ENCODE measurements at places on chromosomes 4 and X.

- no peak for DNase-seq
Measured at GRCh38 chr4:47525154-47525819, 40.2 kb downstream of the ATP10D start.

- DNase-seq = no peak
Measured at GRCh38 chrX:15983034-15983433, 128.4 kb upstream of the AP1S2 start.

GRCh38 chrX:42714981-42715700 is 62.8 kb downstream of the PPP1R2C start:
- DNase-seq = peak; percentile 8

DNA sequence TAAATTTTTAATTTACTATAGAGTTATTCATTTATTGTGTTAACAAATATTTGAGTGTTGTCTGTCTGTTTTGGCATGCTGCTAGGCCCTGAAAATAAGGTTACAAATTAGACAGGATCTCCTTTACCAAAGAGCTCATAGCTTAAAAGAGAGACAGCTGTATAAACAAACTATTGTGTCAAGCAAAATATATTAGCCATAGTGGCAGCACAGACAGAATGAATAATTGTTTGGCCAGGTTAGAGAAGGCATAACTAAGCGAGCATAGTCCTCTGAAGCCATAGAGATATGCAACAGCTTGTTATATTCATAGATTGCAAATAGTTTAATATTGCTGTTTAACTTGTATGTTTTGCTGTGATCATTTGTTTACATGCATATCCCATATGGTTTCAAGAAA is 66.7 kb upstream of the NDUFC1 start:
- no peak for DNase-seq

- DNase-seq = no peak
Measured at GRCh38 chrX:30144971-30145731, 70.2 kb upstream of the MAGEB2 start.

DNA sequence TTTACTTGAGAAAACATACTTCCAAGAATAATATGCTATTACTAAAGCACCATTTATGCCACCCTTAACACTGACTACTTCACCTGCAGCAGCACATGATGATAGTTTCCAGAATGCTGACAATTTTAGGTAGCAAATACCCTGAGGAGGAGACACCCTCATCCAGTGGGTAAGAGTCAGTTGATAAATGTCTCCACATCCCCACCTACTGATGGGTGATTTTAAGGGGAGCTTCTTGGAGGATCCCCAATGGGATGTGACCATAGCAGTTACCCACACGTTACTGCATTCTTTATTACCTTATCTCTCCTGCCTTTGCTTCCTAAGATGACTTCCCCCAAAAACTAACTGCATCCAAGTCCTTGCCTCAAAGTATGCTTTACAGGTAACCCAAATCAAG is 131.2 kb upstream of the SMARCAD1 start:
- no peak for DNase-seq

- no peak for DNase-seq
Measured at GRCh38 chr4:118154649-118155048, 120.4 kb downstream of the NDST3 start.

DNA sequence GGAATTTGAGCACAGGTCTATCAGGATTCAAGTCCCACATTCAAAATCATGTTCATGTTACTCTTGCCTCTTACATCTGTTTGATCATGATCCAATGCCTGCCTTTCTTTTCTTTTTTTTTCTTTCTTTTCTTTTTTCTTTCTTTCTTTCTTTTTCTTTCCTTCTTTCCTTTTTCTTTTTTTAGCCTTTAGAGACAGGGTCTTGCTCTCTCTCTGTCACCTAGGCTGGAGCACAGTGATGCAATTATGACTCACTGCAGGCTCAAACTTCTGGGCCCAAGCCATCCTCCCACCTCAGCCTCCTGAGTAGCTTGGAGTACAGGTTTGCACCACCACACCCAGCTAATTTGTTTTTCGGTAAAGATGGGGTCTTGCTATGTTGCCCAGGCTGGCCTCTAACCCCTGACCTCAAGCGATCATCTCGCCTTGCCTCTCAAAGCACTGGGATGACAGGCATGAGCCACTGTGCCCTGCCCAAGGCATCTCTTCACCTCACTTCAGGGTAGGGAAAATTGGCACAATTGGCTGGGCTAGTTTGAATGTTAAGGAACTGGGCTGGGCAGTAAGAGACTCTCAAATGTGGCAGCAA is 359.2 kb downstream of the FBXW7 start:
- no peak for DNase-seq

DNA sequence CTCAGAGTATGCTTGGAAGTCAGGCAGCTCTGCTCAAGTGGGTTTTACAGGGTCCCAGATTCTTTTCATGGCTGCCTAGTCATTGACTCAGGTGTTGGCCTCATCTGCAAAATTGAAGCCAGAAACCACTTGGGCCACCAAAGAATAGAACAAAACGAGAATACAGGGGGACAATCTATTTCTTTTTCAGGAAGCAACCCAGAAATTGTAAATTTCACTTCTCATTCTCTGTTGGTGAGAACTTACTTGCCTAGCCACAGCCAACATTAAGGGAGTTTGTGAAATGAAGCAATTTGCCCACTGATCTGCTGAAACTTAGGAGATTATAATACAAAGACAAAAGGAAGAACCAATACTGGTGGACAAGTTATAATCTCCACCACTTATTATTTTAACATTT is 8.6 kb upstream of the TKTL2 start:
- DNase-seq = no peak

DNA sequence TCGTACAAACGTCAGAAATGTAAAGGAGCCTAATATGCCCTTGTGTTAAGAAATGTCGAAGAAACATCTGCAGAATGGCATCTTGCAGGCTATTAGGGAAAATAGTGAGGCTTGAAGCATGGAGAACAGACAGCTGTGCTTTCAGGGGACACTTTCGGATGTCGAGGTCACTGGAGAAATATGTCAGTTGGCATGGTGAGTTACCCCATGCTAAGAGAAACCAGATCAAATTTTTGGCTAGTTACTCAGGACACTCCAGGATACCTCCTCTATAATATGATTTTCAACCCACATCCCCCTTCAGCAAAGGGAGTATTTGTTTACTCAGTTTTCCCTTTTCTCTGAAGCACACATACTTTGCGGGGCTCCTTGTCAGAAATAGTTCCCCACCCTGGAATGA is 171.4 kb downstream of the GPC3 start:
- DNase-seq = no peak

DNA sequence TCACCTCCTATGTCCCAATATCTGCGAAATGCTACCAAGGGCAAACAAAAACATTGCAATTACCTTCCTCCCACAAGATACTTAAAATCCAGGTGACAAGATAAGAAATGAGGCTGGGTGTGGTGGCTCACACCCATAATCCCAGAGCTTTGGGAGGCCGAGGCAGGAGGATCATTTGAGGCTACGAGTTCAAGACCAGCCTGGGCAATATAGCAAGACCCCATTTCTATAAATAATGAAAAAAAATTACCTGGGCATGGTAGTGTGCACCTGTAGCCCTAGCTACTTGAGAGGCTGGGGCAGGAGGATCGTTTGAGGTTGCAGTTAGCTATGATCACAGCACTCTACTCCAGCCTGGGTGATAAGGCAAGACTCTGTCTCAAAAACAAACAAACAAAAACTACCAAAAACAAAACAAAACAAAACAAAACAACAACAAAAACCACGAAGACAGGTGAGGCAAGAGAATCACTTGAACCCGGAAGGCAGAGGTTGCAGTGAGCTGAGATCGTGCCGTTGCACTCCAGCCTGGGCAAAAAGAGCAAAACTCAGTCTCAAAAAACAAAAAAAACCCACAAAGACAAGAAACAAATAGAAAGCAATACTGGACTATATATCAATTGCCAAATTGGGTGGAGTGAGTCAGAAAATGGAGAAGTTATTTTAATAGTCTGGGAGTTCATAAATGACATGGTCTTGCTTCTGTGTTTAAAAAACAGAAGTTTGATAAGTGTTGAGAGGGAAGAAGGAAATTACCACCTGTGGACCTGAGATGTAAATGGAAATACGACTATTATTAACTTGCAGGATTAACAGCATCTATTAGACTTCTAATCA is 176.5 kb downstream of the FBXW7 start:
- no peak for DNase-seq

DNA sequence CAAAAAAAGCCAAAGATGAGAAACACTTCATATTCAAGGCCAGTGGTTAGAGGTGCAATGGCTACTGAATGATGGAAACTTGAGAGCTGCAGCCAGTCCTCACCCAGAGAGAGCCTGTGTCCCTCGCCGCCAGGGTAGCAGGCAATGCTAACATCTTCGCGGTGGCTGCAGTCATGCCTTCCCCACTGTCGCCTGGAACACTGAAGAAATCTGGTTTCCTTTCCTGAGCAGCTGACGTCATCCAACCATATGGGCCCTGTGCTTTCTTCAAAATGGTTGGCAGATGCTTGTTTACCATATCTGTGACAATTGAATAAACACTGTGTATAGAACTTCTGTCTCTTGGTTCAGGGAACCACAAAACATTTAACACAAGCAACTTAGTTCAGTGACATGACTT is 39.7 kb downstream of the PRSS12 start:
- no peak for DNase-seq

- DNase-seq = no peak
Measured at GRCh38 chr4:127307996-127308395, 324.8 kb upstream of the INTU start.

DNA sequence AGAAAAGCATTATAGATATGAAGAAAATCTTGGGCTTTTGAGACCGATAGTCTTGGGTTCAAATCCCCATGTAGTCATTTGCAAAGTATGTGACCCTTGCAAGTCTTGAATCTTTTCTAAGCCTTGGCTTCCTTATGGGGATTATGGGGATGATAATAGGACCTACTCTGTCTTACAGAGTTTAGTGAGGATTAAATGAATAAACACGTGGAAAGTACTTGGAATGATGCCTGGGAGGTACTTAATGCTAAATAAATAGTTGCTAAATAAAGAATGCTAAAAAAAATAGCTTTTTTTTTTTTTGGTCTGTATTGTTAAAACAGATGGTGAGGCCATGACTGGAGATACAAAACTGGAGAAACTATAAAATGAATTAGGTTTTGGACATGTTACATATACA is 292.7 kb downstream of the GPAT3 start:
- no peak for DNase-seq

GRCh38 chr4:70994387-70995099 is 1.1 kb downstream of the DCK start:
- DNase-seq = no peak

- no peak for DNase-seq
Measured at GRCh38 chr4:51906167-51906958, 63.4 kb downstream of the DCUN1D4 start.
